ENCODE measurements at places on chromosomes 3 and 15.
A peak's percentile ranks its signal among the peaks of the same experiment; 100 is the strongest.

DNA sequence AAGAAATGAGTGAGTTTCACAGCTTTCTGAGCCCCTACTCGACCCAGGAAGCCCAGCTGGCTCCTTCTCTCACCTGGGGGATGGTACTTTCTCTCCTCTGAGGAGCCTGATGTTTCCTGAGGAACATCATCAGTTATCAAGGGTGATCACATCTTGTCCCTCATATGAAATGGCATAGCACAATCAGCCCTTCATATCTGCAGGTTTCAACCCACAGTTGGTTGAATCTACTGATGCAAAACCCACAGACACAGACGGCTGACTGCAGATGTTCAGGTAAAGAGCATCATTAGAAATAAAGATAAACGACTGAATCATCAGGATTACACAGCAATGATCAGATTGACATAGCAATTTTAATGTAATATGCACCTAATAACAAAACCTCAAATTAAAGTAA lies 93.6 kb upstream of the OSTN start:
- no peak for DNase-seq

- no peak for DNase-seq
Observed at GRCh38 chr15:101561584-101561906, 72.0 kb upstream of the PCSK6 start.

DNA sequence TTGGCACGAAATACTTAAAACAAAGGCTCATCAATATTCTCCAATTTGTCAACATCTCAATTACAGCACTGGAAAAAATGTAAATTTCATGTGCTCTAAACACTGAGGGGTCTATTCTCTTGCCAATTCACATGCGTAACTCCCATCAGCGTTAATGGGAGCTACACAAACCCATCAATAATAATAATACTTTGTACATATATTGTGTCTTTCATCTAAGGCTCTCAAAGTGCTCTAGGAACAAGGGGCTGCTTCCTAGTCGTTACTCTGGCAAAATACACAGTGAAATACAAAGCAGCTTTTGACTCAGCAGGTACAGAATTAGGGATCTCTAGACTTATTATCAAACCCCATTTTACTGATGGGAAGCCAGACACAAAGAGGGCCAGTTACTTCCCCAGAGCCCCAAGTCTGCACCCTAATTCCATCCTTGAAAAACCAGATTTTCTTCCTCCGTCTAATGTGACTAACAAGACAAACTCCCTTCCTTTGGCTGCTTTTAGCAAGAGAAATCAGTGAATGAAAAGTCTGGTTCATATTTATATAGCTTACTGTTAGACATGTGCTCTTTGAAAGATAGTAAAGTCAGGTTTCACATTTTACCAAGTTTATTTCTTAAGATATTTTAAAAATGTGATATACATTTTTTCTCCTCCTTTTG lies 20.0 kb downstream of the MEIS2 start:
- no peak for DNase-seq

DNA sequence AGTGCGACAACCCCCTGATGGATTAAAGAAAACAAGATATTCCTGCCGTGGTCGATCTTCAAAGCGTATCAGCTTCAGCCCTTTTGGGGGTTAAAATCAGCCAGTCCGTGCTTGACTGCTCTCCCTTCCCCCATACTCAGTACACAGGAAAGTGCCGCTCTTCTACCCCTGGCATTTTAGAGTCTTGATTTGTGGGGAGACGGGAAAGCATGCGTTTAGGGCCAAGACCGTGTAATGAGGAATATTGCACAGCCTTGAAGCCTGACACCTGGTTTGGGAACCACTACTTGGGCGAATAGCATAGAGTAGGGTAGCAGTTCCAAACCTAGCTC lies 540 bp upstream of the EDC3 start:
- no peak for DNase-seq

DNA sequence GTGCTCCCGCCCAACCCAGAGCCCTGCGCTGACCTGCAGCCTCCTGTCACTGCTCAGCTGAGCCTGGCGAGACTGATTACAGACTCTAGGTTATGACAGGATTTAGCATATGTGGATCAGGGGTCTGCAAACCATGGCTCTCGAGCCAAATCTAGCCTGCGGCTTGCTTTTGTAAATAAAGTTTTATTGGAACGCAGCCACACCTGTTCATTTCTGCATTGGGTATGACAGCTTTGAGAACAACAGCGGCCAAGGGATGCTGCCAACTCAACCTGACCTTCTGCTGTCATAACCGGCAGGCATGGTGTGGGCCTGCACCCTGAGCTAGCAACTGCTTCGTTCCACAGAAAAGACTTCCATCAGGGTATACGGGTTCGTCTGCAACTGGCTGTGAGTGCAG lies 50.5 kb upstream of the IQSEC1 start:
- no peak for DNase-seq

DNA sequence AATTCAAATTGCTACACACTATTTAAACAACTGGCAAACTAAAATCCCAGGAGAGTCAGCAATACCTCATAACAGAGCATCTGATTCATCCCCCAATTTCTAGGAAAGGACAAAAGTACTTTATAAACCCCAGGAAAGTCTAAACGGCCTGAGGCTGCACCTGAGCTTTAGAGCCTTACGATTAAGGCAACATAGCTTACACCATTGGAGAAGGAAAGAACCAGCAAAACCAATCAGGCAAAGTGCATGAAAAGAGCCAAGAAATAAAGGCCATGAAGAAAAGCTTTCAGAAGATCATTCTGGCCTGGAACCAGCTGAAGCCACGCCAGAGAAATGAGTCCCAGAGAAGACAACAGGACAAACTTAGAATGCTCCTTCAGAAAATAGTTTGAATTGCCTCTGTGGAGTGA lies 48.1 kb downstream of the PTPN9 start:
- no peak for DNase-seq

- no peak for DNase-seq
Observed at GRCh38 chr3:189172668-189173419, 1.1 kb downstream of the TPRG1 start.

DNA sequence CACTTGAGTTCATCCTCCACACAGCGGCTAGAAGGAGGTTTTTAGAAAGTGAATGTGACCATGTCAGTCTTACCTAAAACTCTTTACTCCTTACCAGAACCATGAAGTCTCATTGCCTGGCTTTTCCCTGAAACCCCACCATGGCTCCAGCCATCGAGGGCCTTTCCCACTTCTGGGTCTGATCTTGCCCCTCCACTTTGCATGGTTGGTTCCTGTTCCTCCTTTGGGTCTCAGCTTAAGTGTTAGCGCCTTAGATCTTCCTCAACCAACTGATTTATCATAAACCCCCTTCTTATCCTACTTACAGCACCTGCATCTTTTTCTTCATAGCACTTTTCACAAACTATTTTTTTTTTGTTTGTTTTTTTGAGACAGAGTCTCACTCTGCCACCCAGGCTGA lies 45.9 kb upstream of the ULK4 start:
- DNase-seq = no peak

- peak; percentile 68 for DNase-seq
Observed at GRCh38 chr15:75029378-75030022, 6.1 kb downstream of the PPCDC start.

DNA sequence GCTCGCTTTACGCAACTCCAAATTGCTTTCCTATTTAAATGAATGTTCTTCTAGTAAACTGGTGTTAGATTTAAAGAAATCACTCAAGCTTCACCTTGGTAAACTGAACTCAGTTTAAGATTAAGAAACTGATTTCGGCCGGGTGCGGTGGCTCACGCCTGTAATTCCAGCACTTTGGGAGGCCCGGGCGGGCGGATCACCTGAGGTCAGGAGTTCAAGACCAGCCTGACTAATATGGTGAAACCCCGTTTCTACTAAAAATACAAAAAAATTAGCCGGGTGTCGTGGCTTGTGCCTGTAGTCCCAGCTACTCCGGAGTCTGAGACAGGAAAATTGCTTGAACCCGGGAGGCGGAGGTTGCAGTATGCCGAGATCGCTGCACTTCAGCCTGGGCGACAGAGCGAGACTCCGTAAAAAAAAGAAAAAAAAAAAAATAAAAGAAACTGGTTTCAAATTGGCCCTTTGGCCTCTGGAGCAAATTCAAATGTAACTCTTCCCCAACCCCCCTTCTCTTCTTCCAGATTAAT lies 1.7 kb downstream of the SKIL start:
- DNase-seq = no peak

DNA sequence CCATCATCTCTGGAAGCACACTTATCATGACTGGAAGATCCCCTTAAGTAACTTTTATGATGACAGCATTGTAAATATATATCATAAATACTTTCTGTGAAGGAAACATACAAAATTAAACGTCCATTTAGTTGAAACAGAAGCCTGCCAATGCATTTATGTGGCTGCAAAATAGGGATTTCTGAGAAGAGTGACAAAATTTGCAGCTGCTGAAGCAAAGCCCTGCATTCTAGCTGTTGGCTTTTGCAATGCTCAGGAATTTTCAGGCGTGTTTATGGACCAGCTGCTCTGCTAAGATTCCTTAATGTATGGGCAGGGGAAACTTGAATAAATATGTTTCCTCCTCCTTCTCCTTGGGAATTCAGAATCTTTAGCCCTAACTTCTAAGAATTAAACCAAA lies 137.3 kb downstream of the CACNA2D3 start:
- DNase-seq = no peak

GRCh38 chr3:101009386-101009785 lies 16.2 kb upstream of the ABI3BP start:
- DNase-seq = no peak

DNA sequence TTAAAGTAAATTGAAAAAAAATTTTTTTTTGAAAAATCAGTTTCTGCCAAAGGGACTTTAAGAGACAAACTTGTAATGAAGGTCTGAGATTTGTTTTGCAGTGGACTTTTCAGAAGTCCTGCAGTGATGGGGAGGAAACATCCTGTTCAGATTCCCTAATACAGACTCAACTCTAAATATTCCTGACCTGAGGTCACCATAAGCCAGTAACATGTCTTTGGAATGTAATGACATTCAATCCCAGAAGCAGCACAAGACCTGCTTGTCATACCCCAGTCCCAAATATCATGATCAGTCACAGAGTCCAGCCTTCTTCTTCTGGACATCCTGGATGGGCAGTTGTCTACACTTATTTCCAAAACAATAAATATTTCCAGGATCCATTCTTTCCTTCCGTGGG lies 53.6 kb downstream of the TMEM39A start:
- DNase-seq = no peak

GRCh38 chr15:83164111-83164770 lies 43.4 kb downstream of the HDGFL3 start:
- DNase-seq = no peak

- no peak for DNase-seq
Observed at GRCh38 chr3:183728204-183728603, 30.6 kb downstream of the YEATS2 start.

GRCh38 chr15:88652456-88653199 lies 13.8 kb downstream of the ISG20 start:
- DNase-seq = no peak

- no peak for DNase-seq
Observed at GRCh38 chr15:82873000-82873680, 63.7 kb downstream of the WHAMM start.

GRCh38 chr3:35596335-35596995 lies 42.9 kb upstream of the ARPP21 start:
- no peak for DNase-seq

DNA sequence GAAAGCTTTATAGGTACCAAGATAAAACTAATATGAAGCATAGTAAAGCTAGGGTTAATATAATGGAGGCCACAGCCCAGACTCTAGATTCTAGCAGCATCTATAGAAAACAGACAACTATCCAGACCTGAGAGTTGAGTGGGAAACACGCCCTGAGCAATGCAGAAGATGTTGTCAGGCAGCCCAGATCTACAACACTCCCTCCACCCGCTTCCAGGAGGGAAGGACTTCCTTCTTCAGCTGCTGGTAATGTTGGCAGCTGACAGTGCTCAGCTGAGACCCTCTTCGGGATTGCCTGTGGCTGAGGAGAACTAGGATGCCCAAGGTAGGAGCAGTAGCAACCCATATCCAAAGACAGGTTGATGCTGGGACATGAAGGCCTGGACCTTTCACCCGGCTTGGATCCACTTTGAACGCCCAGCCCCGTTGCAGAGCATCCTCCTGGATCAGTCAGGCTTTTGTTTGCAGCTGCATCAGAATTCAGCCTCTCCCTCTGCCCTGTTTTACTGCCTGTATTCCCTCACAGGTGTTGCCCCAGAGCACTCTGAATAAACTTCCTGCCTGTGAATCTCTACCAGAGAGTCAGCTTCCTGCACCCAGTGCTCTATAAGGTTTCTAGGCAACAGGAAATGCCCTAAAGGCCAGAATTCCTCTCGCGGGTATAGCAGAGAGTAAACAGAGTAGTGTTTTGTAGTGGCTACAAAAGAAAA lies 174.7 kb upstream of the IL12A start:
- no peak for DNase-seq

GRCh38 chr3:4985330-4986174 lies 6.3 kb downstream of the BHLHE40 start:
- no peak for DNase-seq

DNA sequence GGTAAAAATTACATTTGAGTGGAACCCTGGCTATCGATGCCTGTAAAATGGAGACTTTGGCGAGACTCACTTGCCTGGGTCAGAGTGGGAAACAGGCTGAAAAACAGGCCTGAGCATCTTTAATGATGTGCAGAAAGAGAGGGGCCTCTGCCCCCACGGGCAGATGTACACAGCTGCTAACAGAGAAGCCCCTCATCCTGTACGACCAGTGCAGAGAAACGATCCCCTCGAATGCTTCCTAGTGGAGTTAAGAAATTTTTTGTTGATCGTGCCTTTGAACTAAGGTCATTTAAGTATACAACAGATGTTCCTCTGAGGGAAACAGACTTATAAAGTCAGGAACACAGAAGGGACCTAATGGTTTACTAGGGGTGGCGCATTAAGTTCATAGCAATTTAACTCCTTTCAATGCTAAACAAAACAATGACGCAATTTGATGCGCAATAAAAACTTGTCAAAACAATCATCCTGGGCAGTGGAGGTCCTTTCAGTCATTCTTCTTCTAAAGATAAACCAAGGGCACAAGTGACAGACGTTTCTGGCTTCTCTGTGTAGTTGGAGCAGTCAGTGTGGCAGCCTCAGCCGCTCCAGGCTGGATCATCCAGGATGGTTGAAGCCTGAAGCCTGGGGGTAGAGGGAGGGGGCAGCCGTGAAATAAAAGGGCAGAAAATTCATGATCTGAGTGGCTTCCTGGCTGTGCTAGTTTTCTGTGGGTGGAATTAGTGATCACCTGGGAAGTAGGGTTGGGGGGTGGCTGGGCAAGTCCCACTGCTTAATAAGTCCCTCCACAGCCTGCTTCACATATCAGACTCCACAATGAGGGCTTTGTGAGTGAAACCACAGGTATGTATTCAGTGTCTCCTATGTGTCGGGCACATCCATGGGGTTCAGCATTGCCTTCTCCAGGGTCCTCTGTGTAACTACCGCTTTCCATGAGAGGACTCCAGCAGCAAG lies 50.8 kb upstream of the MRPS22 start:
- no peak for DNase-seq

GRCh38 chr3:182843478-182843877 lies 50.2 kb downstream of the ATP11B start:
- no peak for DNase-seq

DNA sequence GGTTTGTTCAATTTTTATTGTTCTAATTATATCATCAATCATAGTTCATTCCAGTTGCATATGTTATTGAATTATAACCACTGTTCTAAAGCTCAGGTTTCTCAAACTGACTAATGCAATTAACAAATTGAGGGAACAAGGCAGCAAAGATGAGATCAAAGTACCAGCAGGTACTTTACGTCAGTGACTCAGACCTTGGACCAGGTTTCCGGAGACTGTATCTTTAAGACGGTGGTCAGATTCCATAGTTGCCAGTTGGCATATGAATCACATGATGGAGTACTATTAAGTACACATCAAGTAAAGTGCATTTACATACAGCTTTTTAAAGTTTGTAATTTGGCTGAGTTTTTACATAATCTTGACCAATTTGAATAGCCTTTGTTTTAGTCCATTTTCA lies 583.6 kb upstream of the ROBO2 start:
- DNase-seq = no peak

GRCh38 chr3:28399206-28399605 lies 50.6 kb upstream of the AZI2 start:
- no peak for DNase-seq
